ENCODE measurements at places on chromosomes 16 and 17.

DNA sequence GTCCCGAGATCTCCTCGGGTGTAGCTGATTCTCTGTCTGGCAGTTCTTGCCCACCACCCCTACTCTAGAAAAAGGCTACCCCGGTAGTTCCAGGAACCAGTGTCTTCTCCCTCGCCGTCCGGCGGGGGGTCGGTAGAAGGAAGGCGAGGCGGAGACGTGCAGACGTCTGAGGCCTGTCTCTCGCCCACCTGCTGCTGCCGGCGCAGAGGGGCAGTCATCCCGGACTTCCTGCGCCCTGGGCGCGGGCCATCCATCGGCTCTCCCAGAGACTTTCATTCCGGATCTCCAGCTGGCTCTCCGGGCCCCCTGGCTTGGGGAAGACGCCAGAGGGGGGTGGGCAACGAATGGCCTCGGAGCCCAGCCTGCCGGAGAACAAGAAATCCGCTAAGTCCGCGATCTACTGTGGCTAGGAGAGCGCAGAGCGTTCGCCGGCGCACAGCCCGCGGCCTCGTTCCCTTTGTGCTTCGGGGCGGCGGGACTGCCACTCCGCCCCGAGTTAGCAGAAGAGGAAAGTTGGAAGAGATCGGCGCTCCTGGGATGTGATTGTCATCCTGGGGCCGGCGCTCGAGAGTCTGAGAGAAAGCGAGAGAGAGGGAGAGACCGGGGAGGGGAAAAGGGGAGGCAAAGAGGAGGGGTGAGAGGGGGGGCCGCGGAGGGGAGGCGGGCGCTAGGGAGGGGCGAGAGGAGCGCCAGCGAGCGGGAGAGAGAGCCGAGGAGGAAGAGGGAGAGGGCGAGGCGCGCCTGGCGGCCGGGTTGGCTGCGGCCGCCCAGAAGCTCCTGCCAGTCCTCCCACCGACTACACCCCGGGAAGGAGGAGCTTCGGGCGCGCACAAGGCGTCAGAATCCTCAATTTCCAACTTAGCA lies at the start of gene IRX5:
Gene IRX5, plus strand, starts transcription at position 861 of the 864 bp plus-strand sequence. CDS start 334 bp downstream, outside the sequence.
- no peak for DNase-seq

- DNase-seq, result no peak
These were observed 583 bp upstream of the COX6A2 start for GRCh38 chr16:31428638-31429247.

- no peak for DNase-seq
These were observed 129.1 kb downstream of the CLEC16A start for GRCh38 chr16:11073407-11073999.

- DNase-seq, result no peak
These were observed 40.4 kb upstream of the ABCA5 start for GRCh38 chr17:69367298-69367697.

DNA sequence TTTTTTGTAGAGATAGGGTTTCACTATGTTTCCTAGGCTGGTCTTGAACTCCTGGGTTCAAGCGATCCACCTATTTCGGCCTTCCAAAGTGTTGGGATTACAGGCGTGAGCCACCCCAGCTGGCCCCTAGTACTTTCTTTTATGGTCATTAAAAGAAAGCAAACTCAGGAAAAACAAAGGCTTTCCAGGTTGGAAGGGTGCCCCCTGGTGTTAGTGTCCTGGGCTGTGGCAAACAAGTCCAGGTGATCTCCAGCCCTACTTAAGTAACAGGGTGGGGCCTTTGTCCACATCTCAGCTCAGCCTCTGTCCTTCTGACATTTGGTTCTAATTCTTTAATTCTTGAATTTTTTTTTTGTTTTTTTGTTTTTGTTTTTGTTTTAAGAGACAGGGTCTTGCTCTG lies 6.9 kb downstream of the IGFBP4 start:
- no peak for DNase-seq

DNA sequence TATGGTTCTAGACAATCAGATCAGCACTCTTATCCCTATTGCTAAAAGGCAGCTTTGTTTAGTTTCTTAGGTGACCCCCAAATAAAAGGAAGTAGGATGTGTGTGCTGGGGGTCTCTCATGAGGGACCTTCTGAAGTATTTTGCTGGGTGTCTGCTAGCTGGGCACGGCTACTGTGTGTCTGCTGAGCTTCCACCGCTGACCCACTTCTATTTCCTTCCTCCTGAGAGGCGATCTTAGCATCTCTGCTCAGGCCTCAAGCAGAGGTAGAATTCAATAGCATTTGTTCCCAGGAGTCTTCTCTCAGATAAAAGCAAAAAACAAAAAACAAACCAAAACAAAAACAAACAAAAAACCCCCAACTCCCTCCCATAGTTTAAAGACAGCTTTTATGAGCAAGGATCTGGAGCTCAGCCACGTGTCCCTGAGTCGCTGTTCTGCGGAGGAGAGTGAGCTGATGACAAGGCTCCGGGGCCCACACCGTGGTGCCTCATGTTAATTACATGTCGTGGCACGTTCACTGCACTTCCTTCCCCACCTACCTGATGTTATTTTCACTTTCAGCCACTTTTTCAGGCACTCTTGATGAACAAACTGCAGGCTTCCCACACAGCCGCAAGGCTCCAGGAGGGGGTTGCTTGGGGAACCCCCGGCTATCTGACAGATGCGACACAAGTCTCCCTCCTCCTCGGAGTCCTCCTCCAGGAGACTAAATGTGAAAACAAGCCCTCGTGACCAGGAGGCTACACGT lies 83.5 kb downstream of the MARCHF10 start:
- DNase-seq, result peak; percentile 58

DNA sequence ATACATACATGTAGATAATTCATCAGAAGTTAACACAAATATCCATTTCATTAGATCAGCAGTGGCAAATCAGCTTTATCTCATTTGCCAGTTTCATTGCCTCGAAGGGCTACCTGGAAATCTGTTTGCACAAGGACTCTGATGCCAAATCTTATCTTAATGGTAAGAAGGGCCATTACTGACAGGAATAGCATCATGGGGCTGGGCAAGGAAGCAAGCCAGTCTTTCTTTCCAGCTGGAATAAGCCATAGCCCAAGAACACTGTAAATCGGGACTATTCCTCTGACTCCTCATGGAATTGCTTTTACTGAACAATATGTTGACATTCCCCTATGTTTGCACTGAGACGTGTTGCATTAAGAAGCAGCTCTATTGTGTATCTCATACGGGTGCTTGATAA lies 101.4 kb upstream of the CLEC3A start:
- no peak for DNase-seq

Measured in GM18507 (cell line).